T follicular helper cell (primary cell): ENCODE measurements at places on chromosomes 6 and 20.

GRCh38 chr20:1010659-1011058 lies 8.5 kb upstream of the RSPO4 start:
- no peak for DNase-seq

DNA sequence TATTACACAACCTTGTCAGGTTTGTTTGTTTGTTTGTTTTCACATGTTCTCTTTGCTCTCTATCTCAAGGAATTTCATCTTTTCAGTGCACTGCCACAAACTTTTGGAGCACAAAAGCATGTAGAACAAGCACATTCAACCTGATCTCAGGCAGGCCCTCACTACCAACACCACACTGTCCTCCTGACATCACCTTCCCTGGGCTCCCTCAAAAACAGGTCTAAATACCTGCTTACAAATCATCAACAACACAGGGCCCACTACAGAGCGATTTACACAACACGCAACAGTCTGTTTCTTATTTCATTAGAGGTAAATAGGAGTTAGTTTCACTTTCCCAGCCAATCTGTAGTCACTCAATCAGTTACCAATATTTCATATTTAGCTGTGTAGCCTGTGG lies 241.4 kb downstream of the EPHA7 start:
- DNase-seq: no peak

- no peak for DNase-seq
Measured at GRCh38 chr6:33730611-33731010, 16.1 kb downstream of the IP6K3 start.

- no peak for DNase-seq
Measured at GRCh38 chr20:52103913-52104545, 87.5 kb downstream of the ZFP64 start.

DNA sequence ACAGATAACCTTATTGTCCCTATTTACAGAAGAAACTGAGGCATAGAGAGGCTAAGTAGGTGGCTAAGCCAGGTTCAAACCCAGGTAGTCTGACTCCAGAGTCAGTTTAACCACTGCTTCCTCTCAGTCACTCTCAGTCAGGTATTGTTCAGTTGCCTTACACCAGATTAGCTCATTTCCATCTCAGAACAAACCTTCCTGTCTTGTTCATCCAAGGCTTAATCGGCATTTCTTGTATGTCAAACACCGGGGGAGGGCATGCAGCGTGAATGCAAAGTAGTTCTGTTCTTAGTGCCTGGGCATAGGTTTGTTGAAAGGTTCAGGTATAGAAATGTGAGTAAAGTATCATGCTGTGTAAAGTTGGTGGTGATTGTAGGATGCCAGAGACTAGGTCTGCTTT lies 51.7 kb downstream of the CTNNBL1 start:
- no peak for DNase-seq

DNA sequence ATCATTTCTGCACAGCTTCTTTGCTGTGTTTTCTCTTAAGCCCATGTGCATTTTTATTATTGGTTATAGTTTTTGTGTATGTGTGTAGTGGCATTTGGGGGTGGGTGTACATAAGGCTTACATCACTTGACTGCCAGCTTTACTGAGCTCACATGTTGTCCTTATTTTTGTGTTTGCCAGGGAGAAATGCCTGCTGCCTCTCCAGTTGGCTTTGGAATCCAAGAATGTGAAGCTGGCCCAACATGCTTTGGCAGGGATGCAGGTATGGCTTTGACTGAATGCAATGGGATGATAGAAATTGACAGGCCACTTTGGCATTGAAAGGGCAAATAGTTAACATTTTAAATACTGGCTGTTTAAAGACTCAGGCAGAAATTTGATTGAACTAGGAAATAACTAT lies 11.4 kb downstream of the PBOV1 start:
- no peak for DNase-seq

DNA sequence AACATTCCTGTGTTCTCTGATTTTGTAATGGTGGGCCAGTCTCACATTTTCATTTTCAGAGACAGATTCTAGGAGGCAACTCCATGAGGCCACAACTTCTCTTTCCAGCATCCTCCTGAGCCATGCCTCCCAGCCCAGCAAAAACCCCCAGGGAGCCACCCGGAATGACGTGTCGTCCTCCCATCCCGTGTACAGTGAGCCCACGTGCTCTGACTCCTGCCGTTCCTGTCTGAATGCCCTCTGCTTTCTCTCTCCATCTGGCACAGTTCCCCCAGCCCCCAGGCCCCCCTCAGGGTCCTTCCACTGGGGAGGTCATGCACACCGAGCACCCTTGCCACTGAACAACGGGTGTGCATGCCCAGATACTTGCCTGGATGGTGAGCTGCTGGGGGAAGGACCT lies 38.0 kb downstream of the C20orf203 start:
- DNase-seq: no peak

- no peak for DNase-seq
Measured at GRCh38 chr6:136115941-136116340, 134.2 kb downstream of the MTFR2 start.

DNA sequence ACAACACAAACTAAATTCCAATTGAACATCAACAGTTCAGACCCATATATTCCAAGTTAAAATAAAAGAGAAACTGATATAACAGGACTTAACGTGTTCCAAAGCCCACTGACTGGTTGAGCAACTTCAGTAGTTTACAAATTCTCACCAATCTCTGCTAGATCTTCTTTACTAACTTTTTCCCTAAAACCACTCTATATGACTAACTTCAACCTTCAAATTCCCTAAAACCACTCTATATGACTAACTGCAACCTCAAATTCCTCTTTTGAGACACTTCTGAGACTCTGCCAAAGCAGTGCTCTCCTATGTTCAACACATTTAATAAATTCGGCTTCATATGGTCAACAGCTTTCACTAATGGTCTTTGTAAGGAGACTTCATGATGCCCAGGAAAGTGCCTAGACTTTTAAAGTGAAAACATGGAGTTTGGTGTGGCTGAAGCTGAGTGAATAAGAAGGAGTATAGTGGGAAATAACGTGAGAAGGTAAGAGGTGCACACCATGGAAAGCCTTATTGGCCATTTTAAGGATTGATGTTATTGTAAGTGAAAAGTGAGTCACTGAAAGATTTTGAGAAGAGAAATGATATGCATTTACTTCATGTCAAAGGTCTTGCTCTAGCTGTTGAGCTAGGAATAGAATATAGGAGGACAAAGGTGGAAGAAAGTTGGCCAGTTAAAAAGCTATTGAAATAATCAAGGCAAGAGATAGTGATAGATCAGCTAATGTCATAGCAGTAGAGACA lies 134.0 kb upstream of the HCRTR2 start:
- DNase-seq: no peak

DNA sequence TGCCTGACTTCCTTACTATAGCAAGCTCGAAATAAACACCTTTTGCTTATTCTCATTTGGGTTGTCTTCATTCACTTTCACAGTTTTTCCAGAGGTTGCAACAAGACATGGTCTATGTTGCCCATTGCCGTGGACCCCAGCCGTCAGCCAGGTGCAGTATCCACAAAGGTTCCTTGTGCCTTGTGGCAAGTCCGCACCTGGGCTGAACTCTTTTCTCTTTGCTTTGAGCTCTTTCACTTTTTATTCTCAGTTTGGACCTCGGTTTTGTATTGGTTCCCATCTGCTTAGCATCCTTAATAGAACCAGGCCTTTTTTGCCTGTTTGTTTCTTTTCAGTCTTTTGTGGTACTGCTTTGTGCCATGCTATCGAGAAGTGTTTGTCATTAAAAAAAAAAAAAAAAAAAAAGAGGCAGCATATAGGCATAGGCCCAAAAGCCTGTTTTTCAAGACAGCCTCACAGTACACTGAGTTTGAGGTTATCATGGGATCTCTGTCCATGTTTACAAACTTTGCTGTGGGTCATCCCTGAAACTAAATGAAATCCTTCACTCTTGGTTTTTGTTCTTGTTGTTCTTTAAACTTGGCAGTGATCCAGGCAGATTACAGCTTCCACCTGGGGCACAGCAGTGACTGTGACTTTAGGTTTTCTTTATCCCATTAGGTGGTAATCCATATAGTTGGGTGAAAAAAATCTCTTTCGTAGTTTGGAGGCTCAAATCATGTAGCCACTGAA lies 33.3 kb downstream of the GSTA3 start:
- no peak for DNase-seq

GRCh38 chr20:1418350-1418749 lies 25.5 kb upstream of the FKBP1A start:
- DNase-seq: no peak

DNA sequence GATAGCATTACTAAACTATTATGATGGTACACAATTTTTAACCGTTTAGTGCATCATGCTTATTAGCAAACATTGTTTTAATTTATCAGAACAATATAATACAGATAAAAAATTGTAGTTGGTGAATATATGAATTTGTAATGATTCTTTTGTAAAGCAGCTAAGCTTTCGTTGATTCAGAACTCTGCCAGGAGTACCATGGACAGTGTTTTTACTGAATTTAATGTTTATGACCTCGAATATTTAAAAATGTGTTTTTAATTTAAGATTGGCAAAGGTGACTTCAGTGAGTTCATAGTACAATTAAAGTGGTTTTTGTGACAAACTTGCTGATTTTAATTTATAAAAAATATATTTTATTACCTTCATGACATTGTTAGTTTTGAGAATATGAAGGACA lies 10.0 kb downstream of the AFDN start:
- DNase-seq: no peak

DNA sequence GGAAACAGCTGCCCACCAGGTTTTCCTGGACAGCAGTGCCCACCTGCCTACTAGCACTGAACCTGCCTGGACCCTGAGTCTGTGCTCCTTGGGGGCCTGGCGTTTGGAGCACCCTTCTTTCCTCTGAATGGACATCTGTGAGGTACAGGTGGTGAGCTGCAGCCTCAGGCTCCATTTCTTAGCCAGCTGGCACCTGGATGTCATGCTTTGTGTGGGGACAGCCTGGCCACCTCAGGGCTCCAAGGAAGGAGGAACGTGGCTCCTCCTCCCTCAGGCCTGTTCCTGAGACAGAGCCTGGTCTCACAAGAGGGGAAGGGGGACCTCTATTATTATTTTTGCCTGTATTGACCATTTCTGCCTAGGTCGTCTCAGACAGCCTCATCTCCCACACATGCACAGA lies 8.1 kb downstream of the TMEM151B start:
- no peak for DNase-seq

DNA sequence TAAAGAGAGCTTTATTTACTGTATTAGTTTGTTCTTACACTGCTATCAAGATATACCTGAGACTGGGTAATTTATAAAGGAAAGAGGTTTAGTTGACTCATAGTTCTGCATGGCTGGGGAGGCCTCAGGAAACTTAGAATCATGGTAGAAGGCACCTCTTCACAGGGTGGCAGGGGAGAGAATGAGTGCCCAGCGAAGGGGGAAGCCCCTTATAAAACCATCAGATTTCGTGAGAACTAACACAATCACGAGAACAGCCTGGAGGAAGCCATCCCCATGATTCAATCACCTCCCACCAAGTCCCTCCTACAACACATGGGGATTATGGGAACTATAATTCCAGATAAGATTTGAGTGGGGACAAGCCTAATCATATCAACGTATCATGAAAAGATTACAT lies 27.2 kb downstream of the ARID1B start:
- DNase-seq: no peak

DNA sequence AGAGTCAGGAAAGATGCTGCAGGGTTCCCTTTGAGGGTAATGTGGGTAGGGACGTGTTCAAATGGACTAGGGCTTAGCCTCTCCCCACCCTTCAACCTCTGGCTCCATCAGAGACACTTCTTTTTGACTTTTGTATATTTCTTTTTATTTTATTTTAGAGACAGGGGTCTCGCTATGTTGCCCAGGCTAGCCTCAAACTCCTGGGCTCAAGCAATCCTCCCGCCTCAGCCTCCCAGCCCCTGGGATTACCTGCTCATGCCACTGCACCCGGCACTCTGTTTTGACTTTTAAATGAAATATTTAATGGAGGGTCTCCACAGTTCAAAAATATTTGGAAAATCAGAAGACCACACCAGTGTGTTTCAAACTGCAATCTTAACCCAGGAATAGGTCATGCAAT lies 8.6 kb downstream of the HNF4A start:
- DNase-seq: no peak
